ENCODE measurements at places on chromosomes 4 and X. TPM values are rescaled to one million over a fixed set of nuclear protein-coding genes. Genes with fewer than 3 reads are reported as not detected.
A peak's percentile ranks its signal among the peaks of the same experiment; 100 is the strongest.

DNA sequence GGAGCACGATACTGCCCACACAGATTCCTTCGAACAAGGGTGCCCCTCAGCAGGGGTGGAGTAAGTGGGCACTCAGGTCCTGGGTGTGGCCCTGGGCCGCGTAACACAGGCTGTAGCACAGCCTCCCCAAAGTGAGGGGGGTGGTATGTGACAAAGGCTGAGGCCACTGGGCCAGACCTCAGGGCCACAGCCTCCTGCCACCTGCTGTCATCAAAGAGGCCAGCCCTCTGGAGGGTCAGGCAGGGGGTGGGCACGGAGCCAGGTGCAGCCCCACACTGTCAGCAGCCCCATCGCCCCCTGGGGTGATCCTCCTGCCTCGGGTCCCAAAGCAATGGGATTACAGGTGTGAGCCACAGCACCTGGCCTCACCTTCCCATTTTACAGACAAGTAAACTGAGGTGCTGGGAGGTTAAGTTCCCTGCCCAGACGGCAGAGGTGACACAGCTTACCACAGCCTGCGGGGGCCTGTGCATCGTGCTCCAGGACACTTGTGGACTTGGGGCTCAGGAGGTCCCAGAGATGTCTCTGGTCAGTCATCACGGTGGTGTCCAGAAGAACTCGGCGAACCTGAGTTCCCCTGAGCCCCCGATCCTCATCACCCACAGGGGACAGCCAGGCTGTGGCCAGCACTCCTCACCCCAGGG, 27.5 kb upstream of the MXD4 start:
- peaks cover 12% of the 10 kb centered on the region for H3K4me1 ChIP-seq
- no peak overlapping the region for H3K27ac ChIP-seq
- H3K4me3 ChIP-seq = no peak overlapping the region
- DNase-seq = no peak
- H3K36me3 ChIP-seq = no peaks in the 10 kb centered on the region

DNA sequence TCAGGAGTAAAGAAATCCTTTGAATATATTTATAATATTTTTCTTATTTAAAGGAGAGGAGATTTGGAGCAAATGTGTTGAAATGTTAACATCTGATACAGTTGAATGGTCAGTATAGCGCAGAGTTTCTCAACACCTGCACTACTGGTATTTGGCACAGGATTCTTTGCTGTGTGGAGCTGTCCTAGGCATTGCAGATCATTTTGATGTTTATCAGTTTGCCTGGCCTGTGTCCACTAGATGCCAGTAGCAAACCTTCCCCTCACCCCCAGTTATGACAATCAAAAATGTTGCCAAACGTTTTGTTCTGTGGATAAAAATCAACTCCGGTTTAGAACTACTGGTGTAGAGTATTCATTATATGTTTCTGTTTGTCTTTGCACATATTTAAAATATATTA, 765.3 kb upstream of the SLIT2 start:
- H3K27me3 ChIP-seq = no peaks in the 10 kb centered on the region
- no peak overlapping the region for H3K4me3 ChIP-seq

DNA sequence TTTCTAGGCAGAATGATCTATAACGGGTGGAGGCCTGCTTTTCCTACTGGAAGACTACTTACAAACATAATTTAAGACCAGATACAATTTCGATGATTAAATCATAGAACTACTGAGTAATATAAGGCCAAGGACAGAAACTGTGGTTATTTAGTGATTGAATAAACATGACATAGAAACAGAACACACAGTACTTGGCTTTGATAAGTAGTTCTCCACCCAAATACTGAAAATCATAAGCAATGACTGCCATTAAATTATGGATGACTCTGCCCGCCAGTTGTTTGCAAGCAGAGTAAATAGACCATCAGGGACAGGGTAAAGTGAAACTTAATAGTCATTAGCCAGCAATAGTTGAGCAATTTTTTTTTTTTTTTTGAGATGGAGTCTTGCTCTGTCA, 17.2 kb upstream of the SMIM14 start:
- peak overlapping the region; percentile 68 for H3K27ac ChIP-seq
- H3K36me3 ChIP-seq = no peaks in the 10 kb centered on the region
- H3K4me3 ChIP-seq = no peak overlapping the region
- no peaks in the 10 kb centered on the region for H3K27me3 ChIP-seq
- peaks cover 21% of the 10 kb centered on the region for H3K4me1 ChIP-seq
- peak; percentile 64 for DNase-seq

GRCh38 chr4:145231906-145232700, 51.7 kb upstream of the OTUD4 start:
- no peak overlapping the region for H3K27ac ChIP-seq
- no peak for DNase-seq
- no peaks in the 10 kb centered on the region for H3K4me1 ChIP-seq
- no peak overlapping the region for H3K4me3 ChIP-seq
- no peaks in the 10 kb centered on the region for H3K36me3 ChIP-seq

DNA sequence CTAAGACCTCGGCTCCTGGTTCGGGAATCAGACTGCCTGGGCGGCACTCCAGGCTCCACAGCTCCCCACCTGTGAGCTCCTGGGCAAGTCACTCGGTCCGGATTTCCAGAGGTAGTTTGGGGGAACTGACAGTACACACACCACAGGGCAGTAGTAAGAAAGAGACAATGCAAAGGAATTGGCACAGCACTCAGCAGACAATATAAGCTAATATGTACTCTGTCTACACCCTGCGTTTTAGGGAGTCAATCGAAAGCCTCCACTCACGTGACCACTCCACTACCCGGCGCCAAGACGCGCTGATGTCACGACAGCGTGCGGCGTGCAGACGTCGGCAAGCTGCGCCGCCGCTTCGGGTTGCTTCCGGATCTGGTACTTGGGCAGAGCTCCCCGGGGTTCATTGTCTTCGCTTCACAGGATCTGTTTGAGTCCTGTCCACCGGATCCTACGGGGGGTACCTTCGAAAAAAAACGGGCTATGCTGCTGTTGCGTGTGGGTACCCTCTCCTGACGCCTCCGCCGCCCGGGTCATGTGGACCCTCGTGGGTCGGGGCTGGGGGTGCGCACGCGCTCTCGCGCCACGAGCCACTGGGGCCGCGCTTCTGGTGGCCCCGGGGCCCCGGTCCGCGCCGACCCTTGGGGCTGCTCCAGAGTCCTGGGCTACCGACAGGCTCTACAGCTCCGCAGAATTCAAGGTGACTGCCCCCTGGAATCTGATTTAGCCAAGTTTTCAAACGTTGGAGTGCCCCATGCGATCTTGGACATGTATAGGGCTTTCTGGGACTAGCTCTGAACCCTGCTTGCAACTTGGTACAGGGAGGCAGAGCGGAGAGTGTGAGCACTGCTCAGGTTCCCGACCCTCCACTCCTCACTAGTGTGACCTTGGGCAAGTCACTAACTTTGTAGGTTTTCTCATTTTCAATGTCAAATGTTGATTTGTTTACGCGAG, at the start of gene GUF1:
GUF1 (plus strand) TSS at position 327 of the 948 bp plus-strand sequence; CDS start at position 530, 203 bp downstream.
- no peaks in the 10 kb centered on the region for H3K36me3 ChIP-seq
- H3K4me1 ChIP-seq = peaks cover 26% of the 10 kb centered on the region
- no peaks in the 10 kb centered on the region for H3K27me3 ChIP-seq
- peak within 1 kb of the TSS; percentile 45 for H3K27ac ChIP-seq
- DNase-seq = peak; percentile 92

DNA sequence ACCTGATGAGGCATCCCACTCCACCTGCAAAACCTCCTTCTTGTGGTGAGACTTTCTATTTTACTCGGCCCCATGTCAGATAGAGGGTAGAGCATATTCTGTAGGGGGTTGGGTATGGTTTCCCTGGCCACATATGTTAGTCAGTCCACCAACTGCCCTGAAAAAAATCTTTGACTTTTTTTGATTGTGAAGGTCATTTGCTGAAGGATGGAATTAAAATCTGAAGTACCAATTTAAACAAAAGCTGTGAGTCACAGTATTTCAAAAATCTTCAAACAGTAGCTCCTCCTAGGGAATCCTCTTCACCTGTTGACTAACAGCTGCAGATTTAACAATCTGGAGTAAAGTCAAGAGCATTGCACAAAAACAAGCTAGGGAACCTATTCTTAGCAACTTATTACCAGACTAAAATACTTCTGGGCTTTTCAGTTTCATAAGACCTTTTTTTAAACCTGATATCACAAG, 8.0 kb upstream of the CCDC110 start:
- DNase-seq = no peak
- no peaks in the 10 kb centered on the region for H3K27me3 ChIP-seq
- H3K4me3 ChIP-seq = no peak overlapping the region
- H3K4me1 ChIP-seq = no peaks in the 10 kb centered on the region
- H3K27ac ChIP-seq = no peak overlapping the region

DNA sequence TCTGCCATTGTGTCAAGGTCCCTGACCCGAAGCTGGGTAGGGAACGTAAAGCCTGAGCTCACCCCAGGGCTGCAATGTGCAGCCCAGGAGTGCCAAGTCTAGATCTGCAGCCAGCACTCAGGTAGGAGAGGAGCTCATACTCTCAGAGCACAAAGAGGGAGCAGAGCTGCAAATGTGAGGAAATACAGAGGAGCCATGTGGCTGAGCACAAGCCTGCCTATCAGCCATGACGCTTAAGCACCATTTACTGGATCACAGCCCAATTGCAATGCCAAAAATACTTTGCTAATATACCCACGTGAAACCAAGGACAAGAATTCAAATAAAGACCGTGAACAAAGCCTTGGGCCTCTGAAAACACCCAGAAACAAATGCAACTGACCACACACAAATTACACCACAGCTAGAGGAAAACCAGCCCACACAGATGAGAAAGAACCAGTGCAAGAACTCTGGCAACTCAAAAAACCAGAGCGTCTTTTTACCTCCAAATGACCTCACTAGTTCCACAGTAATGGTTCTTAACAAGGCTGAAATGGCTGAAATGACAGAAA, 69.0 kb upstream of the HPF1 start:
- H3K36me3 ChIP-seq = no peaks in the 10 kb centered on the region
- no peak for DNase-seq
- H3K4me3 ChIP-seq = no peak overlapping the region

DNA sequence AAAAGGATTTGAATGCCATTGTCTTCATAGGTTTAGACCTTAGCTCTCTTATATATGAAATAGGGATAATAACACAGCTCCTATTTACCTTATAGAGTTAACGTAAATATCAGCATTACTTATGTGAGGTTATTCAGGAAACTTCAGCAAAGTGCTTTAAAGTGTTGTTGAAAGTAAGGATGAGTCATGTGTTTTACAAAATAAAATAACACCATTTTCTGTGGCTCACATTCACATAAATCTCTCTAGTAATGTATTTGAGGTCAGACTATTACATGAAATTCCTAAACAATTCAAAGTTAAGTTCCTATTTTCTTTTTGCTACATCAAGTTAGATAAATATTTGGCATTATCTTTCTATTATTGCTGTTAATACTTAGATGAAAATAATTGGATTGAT, 2.9 kb downstream of the GNRHR start:
- H3K4me1 ChIP-seq = peaks cover 14% of the 10 kb centered on the region
- H3K36me3 ChIP-seq = no peaks in the 10 kb centered on the region
- H3K4me3 ChIP-seq = no peak overlapping the region
- no peaks in the 10 kb centered on the region for H3K27me3 ChIP-seq
- no peak overlapping the region for H3K27ac ChIP-seq
- no peak for DNase-seq

DNA sequence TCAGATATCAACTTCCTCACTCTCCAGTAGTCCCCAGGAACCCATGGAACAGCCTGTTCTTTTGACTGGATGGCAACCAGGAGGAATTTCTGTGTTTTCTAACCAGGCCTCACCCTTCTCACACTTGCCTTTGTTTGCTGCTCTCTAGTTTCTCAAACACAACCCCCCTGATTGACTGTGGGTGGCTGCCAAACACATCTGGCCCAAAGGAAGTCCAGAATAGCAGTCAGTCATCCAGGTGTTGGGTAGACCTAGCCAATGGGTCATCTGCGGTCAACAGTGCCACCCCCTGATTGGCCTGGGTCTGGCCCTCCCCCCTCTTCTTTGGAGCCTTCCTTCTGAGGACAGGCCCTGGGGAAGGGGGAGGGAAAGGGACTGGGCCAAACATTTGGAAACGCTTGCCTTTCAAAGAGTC, 53.7 kb downstream of the MSX1 start:
- no peaks in the 10 kb centered on the region for H3K27me3 ChIP-seq
- no peak for DNase-seq
- no peak overlapping the region for H3K4me3 ChIP-seq
- no peaks in the 10 kb centered on the region for H3K4me1 ChIP-seq
- H3K27ac ChIP-seq = no peak overlapping the region

DNA sequence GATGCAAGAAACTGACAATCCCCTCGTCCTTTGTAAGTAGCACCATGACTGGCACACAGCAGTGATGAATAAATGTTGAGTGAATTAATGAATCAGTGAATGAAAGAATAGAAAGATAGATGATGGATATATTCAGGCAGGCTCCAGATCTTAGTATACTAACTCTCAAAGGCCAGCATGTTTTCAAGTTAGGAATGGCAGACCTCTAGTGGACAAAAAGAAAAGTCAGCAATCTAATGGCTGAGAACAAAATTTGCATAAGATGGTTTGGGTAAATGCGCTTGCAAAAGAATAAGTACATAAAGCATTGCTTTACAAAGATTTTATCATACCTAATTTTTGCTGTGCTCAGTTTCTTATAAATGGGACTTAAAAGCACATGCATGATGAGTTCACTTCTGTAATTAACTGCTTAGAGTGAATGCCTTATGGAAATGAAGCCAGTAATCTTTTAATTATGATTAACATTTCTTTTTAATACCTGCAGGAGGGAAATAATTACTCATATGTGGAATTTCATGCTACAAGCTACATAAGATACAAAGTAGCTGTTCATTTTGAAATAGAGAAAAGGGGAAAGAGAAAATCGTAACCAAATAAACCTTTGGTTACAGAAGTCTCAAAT, 126.9 kb upstream of the GPRIN3 start:
- H3K4me1 ChIP-seq = no peaks in the 10 kb centered on the region
- no peaks in the 10 kb centered on the region for H3K36me3 ChIP-seq
- no peaks in the 10 kb centered on the region for H3K27me3 ChIP-seq
- no peak overlapping the region for H3K4me3 ChIP-seq

DNA sequence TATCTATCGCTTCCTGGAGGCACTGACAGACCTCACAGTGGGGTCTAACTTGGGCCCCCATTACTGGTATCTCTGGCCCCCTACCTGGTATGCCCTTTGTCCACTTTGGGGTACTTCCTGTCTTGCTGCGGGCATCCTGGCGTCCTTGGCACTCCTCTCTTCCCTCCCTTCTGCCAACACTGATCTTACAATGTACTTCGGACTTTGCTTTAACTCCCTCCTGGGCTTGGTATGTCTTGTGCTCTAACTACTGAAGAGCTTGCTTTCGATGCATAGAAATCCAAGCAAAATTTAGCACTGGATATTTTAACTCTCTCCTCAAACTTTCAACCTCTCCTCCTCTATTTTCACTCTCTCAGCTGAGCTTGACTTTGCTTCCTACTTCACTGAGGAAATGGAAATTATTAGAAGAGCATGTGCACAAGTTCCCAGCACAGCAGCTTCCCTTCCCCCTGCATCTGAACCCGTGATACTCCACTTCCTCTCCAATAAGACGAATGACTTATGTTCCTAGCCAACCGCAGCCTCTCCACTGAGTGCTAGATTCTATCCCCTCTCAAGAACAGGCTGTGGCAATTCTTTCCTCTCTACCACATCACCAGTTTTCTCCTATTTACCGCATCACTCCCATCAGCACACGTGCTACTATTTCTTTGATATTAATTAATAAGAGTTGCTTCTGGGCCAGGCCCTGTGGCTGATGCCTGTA, 52.9 kb downstream of the SUPT20HL2 start:
- H3K4me3 ChIP-seq = no peak overlapping the region
- peak; percentile 47 for DNase-seq
- no peaks in the 10 kb centered on the region for H3K4me1 ChIP-seq
- H3K27me3 ChIP-seq = peaks cover 13% of the 10 kb centered on the region
- no peaks in the 10 kb centered on the region for H3K36me3 ChIP-seq

- no peaks in the 10 kb centered on the region for H3K27me3 ChIP-seq
- no peak overlapping the region for H3K4me3 ChIP-seq
- H3K4me1 ChIP-seq = no peaks in the 10 kb centered on the region
- DNase-seq = no peak
- H3K36me3 ChIP-seq = no peaks in the 10 kb centered on the region
These were observed 28.2 kb upstream of the SPARCL1 start for GRCh38 chr4:87557348-87557747.

The SHISA3 gene
- 0.97 TPM for total RNA-seq

The APLN gene
- 10.4 TPM for total RNA-seq

The GABRE gene
- 4.0 TPM for total RNA-seq
